ENCODE measurements at places on chromosomes 16 and 17.

DNA sequence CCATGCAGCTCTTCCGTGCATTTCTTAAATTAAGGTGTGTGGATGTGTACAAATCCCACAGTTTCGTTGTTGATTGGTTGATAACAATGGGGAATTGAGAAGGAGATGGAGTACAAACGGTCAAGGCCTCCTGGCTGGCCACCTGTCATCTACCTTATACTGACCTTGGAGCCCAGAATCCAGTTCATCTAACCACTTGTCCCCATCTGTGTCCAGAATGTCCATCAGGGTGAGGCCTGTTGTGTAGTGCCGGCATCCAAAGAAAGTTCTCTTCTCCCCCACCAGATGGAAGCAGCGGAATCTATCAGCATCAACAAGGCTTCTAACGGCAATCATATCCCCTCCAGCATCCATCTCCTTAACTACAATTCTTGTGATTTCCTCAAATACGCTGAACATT, 1.5 kb downstream of the GSDMB start:
- no peak for DNase-seq

DNA sequence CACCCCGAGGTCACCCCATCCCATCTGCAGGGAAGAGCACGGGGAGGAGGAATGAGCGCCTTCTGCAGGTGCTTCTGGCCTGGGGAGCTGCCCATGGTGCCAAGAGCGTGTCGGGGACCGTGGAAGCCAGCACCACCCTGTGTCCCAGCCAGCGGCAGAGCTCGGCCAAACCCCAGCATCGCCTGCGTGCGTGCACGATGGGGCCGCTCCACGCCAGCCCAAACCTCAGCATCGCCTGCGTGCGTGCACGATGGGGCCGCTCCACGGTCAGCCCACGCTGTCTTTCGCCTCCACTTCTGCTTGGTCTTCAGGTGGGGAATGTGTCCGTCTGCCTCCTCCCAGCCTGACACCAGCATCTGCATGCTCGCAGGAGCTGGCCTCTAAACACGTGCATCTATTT, 13.9 kb downstream of the GALNS start:
- no peak for DNase-seq

GRCh38 chr17:27463235-27463677, 7.0 kb downstream of the KSR1 start:
- DNase-seq, result no peak

DNA sequence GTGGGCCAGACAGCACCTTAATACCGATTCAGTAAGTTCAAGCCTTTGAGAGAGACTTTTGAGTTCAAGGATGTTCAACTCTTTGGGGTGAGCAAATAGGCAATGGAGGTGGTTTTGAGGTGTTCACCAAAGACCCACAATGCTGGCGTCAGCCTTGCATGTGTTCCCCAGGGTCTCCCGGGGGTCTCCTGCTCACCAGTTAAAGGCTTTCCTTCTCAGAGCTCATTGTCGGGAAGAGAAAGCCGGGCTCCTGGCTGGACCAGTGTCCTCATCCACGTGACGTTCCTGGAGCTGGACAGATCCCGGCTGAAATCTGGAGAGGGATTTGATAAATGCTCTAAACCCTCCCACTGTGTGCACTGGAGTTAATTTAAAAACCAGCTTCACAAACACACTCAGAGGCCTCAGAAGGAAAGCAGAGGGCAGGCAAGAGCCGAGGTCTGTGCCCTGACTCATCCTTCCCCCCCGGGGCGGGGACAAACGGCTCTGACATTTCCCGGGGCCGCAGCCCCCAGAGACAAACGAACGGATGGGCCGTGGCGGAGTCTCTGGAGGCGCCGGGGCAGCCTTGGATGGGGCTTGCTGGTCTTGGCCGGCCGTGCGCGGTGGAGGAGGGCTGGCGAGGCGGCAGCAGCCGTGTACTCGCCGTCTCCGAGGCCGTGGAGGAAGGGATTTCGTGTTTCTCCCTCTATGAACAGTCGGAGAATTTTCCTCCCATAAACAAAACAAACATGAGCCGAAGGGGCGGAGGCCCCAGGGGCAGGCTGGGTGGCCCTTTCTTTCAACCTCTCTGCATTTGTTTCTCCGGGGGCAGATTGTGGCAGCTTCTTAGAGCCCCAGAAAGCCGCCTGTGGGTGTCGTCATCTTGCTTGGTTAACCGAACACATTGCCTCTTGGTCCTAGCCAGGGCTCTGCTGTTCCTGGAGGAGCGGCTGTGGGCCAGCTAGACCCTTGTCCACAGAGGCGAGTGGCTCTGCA, 94.2 kb downstream of the NTN1 start:
- DNase-seq, result peak; percentile 26

DNA sequence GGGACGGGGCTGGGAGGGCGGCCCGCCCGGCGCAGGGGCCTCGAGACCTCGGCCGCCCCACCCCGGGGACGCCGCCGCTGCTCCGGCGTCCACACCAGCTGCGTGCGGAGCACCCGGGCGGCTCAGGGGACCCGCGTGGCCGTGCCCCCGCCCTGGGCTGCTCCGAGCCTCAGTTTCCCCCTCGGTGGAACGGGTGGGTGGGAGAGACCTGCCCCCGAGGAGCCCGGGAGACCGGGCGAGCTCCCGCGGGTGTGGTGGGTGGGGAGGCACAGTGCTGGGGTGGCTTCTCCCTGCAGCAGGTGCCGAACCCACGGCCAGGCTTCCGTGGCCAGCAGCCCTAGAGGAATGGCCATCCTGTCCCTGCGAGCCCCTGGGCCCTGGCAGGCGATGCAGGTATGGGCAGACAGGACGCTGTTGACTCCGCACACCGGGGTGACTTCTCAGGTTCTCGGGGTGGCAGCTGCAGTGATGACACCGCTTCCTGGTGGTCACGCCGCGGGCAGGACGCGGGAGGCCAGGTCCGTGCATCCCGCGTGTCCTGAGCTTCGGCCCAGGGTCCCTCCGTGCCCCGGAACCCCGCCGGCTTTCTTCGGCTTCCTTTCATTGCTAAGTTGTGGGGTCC, 677 bp downstream of the DEF8 start:
- DNase-seq, result no peak

DNA sequence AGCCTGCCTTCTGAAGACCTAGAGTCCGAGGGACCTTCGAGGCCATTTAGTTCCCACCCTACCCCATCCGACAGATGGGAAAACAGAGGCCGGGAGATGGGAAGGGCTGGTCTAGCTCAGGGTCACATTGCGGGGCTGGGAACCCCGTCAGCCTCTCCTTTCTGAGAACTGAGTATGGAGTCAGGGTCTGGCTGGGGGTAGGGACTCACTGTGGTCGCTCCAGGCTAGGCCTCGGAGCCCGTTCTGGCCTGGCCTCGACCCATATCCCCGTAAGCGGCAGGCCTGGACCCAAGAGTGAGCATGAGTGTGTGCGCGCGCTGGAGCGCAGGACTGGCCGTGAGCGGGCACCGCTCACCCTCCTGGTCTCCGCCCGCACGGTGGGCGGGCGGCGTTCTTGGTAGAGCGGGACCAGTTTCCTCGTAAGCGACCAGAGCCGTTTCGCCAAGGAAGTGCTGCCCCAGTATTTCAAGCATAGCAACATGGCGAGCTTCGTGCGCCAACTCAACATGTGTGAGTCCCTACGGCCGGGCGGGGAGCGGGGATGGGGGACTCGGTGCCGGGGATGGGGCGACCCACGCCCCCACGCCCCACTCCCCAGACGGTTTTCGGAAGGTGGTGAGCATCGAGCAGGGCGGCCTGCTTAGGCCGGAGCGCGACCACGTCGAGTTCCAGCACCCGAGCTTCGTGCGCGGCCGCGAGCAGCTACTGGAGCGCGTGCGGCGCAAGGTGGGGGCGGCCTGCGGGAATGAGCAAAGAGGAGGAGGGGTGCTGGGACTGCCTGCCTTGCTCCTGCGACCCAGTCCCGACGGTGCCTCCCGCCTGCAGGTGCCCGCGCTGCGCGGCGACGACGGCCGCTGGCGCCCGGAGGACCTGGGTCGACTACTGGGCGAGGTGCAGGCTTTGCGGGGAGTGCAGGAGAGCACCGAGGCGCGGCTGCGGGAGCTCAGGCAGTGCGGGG, 855 bp downstream of the HSF4 start:
- no peak for DNase-seq

DNA sequence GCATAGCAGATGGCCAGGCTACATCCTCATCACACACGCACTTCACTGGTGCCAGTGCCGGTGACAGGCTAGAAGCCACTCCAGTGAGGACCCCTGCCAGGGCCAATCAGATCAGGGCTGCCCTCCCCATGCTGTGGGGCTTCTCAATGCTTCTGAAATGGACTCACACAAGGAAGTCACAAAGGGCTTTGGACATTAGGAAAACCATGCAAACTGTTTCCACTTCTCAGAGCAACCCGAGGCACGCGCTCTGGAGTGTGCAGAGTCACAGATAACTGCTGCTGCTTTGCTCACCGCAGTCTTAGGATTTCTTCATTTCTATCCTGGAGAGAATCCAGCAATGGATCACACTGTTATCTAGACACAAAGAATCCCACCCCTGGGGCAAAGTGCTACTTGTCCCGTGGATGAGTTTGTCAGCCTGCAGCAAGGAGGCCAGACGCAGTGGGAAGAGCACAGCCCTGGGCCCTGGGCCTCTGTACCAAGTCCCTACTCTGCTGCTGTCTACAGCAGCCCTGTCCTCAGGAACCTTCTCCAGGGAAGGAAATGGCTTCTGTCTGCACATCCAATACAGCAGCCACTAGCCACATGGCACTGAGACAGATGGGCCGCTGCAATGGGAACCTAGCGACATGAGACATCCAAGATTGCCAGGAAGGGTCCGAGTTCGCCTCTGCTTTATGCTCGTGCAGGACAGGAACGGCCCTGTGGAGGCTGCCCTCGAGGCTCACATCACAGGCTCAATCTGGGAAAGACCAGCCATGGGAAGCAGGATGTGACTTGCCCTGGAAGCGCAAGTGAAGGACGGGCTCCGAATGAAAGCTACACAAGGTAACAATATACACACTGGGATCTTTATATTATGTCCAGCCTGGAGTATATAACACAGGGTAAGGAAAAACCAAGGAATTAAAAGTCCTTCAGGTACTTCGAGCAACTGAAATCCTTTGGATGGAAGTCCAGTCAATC, 169.3 kb downstream of the ZFHX3 start:
- no peak for DNase-seq

DNA sequence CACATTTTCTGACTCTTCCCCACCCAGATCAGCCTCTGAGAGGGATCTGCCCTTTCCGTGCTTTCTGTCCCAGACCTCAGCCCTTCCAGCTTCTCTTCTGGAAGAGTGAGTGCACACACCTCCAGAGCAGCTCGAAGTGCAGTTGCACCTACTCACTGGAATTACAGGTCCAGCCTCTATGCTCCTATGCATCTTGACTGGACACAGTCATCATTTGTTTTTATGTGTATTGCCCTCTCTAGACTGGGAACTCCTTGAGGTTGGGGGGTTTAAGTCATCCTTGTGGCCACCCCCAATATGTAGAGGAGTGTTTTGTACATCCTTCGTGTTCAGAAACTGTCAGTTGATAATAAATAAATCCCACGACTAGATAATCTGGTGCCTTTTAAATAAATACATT, 81.9 kb downstream of the CDK5R1 start:
- DNase-seq, result no peak

- no peak for DNase-seq
These were observed 8.3 kb downstream of the CUEDC1 start for GRCh38 chr17:57946798-57947358.

GRCh38 chr17:45150911-45151809, 2.9 kb downstream of the HEXIM1 start:
- DNase-seq, result no peak

GRCh38 chr17:31522987-31523495, 131.6 kb downstream of the RAB11FIP4 start:
- DNase-seq, result no peak

- DNase-seq, result no peak
These were observed 7.6 kb downstream of the EPN2 start for GRCh38 chr17:19244781-19245180.

DNA sequence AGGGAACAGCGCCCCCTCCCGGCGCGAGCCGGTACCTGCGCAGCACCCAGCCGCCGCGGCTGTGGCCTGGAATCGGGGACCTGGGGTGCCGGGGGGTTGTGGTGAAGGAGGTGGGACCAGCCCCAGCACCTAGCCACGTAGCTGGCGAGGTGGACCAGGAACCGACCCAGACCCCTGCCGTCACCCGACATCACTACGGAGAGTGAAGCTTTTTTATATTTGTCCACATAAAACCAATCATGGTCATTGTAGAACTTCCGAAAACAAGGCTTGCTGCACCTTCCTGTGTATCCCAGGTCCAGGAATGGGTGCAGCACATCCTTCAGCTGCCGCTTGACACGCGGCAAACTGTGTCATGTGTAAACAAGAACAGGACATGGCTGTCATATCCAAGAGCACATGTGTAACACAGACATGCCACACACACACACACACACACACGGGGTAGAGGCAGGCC, 1.3 kb downstream of the HBQ1 start:
- no peak for DNase-seq

All from kidney capillary endothelial cell (primary cell).